ENCODE measurements at places on chromosomes 6 and 20. TPM values are rescaled to one million over a fixed set of nuclear protein-coding genes. Genes with fewer than 3 reads are reported as not detected.

DNA sequence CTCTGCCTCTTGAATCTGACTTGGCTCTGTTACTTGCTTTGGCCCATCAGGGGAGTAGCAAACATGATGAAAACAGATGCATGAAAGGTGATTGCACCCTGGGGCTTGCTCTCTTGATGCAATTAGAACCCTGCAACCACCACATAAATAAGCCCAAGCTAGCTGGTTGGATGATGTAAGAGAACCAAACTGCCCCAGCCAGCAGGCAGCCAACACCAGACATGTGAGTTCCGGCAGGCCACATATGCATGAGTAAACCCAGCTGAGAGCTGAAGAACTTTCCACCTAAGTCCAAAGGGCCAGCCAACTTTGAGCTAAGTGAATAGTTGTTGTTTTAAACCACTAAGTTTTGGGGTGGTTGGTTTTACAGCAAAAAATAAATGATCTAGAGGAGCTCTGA, 268.4 kb downstream of the FARS2 start:
- DNase-seq, result no peak

DNA sequence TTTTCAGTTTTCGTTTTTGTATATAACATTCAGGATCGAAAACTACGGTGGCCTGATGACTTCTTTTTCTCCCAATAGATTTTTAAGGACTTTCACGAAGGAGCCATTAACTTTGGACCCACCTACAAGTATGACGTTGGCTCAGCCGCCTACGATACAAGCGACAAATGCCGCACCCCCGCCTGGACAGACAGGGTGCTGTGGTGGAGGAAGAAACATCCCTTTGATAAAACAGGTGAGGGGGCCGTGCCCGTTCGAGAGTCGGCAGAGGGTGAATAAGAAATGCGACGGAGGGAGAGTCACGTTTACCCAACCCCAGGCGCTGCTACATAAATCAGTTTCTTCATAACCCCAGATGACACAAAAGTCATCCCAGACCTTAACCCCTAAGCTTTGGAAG, 91.5 kb downstream of the SERAC1 start:
- DNase-seq, result no peak

- no peak for DNase-seq
Observed at GRCh38 chr20:21670126-21670525, 35.3 kb upstream of the PAX1 start.

GRCh38 chr6:157763904-157764177, 59.2 kb upstream of the SNX9 start:
- no peak for DNase-seq

DNA sequence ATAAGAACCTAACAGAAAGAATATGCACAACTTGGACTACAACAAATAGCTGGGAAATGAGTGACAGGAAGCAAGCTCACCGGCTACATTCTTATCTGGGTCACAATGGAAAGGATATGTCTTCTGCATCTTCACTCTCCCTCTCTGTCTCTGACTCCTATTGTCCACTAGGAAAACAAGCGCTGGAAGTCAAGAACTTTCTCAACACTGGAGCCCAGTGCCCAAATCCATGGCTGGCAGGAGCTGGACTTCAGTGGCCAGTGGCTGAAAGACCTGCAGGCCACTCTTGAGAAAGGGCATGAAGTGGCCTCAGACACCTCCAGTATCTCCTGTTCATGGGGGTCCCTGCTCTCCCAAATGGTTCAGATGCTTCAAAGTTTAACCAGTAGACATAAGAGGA, 62.0 kb downstream of the FAM50B start:
- peak; percentile 17 for DNase-seq

- DNase-seq, result no peak
Observed at GRCh38 chr20:41956338-41957074, 338.3 kb upstream of the CHD6 start.

GRCh38 chr6:134315974-134316441, 1.9 kb downstream of the SGK1 start:
- DNase-seq, result no peak

Gene NRSN1
- not detected for total RNA-seq

Gene COX4I2
- not detected for total RNA-seq
